AML-193 (cell line): ENCODE measurements at places on chromosomes 7 and 10.

DNA sequence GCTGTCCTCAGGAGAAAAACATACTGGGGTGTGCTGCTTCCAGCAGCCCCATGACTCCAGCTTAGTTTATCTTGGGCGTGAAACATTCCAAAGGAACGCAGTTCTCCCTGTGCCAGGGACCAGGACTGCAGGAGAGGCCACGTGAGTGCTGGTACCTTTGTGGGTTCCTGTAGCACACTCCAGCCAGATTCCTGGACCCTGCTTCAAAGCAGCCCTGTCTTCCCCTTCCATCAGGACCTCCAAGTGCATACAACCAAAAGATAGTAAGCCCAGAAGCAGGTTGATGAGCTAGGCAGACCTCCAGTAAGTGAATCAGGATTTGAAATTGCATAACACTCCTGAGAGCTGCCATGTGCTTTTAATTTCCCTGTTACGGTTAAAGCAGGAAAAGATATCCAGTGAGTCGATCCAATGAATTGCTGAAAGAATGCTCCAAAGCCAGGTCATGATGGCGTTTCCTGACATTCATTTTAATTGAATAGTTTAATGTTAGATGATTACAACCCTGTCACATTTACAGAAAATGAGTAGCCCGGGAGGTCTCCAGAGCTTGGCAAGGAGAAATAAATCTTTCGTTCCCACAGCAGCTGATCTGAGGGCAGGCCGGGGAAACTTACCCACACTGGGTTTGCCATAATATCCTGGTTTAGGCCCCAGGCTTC is 38.9 kb upstream of the CPXM2 start:
- DNase-seq: no peak

DNA sequence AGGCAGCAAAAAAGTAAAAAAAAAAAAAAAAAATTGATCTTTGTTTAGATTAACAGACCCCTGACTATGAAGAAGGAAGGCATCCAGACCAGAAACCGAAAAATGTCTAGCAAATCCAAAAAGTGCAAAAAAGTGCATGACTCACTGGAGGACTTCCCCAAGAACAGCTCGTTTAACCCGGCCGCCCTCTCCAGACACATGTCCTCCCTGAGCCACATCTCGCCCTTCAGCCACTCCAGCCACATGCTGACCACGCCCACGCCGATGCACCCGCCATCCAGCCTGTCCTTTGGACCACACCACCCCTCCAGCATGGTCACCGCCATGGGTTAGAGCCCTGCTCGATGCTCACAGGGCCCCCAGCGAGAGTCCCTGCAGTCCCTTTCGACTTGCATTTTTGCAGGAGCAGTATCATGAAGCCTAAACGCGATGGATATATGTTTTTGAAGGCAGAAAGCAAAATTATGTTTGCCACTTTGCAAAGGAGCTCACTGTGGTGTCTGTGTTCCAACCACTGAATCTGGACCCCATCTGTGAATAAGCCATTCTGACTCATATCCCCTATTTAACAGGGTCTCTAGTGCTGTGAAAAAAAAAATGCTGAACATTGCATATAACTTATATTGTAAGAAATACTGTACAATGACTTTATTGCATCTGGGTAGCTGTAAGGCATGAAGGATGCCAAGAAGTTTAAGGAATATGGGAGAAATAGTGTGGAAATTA is 19.4 kb downstream of the GATA3 start:
- no peak for DNase-seq

DNA sequence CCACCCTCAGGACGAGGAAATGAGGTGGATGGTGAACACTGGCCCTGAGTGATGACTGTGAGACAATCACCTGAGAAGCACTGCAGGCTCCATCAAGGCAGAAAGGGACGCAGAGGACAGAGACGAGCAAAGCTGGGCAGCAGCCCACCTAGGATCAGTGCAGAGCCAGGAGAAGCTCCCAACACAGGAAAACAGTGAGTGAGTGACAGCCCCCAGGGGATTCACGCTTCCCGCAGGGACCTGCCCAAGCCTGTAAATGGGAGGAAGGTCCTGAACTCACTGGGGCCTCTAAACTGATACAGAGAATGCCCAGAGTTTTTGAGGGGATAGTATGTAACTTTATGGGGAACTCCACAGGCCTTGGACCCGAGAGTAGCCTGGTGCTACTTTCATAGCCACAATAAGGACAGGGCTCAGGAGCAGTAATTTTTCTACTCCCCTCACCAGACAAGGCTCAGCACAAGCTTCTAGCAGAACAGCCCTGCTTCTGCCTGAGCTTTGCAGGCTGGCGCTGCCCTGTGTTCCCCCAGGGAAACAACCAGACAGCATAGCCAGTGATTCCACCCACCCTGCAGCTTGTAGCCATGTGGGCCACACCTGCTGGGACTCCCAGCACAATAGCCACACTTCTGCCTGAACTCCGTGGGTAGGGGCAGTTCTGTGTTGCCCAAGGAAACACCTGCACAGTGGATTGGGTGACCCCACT is 708.4 kb downstream of the POM121L12 start:
- DNase-seq: no peak

- DNase-seq: no peak
These were observed 763.2 kb downstream of the GRID1 start for GRCh38 chr10:85603151-85603940.

DNA sequence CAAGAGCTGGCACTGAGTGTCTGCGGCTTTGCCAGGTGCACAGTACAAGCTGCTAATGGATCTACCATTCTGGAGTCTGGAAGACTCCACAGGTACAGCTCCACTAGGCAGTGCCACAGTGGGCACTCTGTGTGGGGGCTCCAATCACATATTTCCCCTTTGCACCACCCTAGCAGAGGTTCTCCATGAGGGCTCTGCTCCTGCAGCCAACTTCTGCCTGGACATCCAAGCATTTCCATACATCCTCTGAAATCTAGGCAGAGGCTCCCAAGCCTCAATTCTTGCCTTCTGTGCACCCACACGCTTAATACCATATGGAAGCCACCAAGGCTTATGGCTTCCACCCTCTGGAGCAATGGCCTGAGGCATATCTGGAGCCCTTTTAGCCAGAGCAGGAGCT is 29.2 kb downstream of the IQUB start:
- no peak for DNase-seq

DNA sequence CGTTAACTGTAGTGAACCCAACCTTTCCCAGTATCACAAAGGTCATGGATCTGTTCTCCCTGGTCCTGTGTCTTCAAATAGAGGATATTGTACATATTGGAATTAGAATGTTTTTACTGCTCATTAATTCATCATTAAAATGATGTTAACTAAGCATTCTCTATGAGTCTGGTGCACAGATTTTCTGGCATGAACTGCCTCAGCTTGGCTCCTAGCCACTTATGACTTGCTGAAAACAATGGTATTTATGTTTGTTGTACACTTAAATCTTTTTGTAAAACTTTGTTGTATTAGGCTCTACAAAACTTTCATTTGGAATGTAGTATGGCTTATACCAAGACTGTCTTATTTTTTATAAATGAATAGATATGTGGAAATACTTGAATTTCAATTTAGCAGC is 329.4 kb downstream of the TFEC start:
- DNase-seq: no peak

DNA sequence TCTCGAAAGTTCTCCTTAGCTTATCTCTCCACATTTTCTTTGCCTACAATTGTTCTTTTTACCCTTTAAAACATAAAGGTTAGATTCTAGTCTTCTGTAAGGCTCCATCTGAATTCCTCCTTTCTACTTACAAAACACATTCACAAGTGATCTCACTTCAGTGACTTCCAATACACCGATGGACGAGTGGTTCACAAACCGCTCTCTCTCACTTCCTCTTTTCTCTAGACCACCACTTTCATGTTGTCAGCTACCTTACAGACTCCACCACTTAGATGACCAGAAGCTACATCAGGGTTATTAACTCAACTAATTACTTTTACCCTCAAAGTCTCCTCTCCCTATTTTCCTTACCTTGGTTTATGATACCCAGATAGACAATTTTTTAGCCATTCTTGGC is 11.8 kb downstream of the MET start:
- no peak for DNase-seq

GRCh38 chr10:88835910-88836221 is 15.8 kb downstream of the ANKRD22 start:
- no peak for DNase-seq

DNA sequence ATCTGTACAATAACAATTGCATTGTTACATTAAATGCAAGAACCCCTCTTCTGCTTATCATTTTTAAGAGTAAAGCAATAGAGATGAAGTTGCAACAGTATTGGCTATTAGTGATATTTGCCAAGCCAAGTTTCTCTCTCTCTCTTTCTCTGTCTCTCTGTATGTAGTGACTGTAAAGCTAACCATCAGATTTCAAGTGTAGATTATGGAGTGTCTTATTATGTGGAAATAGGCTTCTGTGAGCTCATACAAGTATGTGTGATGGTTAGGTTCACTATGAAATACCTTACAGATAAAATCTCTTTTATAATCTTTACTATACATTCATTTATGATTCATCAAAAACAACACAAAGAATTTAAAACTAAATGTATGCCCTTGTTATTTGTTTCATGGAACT is 28.6 kb upstream of the NRP1 start:
- DNase-seq: no peak

DNA sequence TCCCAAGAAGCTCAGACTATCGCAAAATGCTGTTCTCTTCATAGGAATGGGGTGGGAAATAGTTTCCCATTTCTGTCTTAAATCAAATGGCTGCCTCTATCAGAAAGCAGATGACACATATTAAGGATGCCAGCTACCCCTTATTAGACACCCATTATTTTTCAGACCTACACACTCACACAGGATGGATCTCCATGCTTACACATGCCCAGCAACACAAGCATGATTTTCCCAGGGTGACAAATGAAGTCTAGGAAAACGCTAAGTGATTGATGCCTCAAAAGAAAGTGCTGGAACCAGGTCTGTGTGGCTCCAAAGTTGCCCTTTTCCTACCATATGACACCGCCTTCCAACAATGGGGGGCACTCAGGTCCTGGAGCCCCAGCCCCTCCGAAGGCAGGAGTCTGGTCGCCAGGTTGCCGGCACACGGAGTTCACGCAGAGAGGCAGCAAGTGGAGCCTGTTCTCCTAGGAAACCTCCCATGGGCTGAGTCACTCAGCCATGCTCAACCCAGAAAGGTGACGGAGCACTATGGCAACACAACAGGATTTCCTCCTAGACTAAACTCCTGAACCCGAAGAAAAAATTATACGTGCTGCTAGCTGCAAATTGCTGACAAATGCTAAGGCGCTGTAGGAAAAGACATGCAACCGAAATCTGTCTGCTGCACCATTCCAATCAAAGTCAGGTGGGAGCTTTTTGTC is 19.8 kb downstream of the VOPP1 start:
- no peak for DNase-seq

GRCh38 chr10:120943542-120943941 is 92.4 kb downstream of the WDR11 start:
- DNase-seq: no peak

DNA sequence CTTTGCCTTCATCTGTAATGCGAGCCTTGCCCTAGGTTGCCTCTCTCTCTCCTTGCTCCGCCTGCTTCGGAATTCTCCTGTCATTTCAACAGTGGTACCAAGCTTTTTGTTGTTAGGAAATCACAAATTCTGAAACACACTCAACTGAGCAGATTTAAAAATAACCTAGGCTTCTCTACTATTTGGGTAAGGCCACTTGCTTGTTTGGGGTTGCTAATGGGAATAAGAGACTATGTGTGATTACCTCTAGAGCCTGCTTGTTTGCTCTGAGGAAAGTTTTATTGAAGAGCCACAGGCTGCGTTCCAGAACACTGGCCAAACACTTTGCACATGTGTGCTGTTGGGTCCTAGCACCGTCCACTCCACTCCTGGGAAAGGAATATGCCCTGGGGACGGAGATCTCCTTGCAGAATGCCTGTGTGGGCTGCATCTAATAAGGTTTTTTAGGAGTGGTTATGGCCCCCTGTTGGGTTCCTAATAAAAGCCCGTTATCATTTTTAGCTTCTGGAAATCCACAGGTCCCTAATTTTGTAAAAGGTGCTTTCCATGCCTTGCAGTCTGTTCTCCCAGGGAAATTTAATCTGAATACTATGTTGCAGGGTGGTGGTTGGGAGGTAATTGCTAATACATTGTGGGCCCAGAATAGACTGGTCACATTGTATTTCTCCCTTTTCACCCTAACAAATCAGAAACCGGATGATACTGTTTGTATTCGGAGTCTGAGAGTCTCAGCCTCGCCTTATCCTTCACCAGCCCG is 68.7 kb upstream of the KLF6 start:
- no peak for DNase-seq

DNA sequence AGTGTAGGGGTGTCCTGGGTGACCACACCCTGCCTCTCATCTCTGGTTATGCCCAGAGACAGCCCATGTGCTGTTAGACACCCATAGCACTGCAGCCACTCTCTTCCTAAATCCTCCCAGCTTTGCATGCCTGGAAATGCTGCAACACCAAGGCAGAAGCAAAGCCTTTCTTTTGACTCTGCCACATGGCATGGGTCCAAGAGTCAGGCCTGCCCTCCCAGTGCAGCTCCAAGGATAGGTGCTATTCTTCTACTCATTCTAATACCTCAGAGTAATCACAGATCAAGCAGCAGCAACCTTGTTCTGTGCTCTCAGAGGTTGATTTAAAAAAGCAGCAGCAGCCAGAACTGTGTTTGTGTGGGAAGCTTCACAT is 23.4 kb downstream of the FRMPD2 start:
- no peak for DNase-seq

- DNase-seq: no peak
These were observed 20.4 kb downstream of the PPA1 start for GRCh38 chr10:70212879-70213278.

DNA sequence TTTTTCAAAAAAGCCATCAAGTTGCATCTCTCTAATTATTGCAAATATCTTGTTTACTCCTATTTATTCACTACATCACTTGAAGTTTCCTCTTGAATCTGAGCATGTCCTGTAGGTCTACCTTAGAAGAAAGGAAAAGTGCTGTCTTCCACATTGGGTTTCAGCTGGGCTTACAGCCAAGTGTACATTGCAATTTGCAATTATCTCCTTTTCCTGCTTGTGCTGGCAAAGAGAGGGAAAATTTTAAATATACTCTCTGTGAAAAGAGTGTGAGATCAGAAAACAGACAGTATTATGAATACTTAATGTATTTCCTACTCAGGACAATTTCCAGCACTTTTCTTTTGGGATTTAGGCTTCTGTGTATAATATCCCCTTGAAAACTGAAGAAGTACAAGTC is 839.7 kb downstream of the CNTNAP2 start:
- DNase-seq: no peak

DNA sequence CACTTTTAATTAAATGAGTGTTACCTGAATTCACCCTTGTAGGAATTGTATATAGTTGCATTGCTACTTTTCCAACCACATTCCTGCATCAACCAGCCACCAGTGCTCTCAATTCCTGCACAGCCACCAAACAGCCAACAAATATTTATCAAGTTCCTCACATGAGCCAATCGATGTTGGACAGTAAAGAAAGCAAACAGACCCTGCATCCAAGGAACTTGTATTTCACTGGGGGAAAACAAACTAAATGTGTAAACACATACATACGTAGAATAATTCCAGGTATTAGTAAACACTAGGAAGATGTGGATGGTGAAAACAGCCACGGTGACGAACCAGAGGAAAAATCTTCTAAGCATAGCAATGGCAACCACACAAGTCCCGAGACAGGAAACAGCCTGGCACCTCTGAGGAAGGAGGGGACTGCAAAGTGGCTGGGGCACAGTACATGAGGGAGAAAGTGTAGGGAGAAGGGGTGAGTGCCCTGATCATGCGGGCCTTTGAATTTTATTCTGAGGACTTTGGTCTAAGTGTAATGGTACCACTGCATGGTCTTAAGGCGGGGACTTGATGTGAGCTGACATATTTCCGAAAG is 111.2 kb downstream of the XRCC2 start:
- DNase-seq: no peak

- no peak for DNase-seq
These were observed 219.7 kb upstream of the ZMIZ1 start for GRCh38 chr10:78849115-78849514.

- no peak for DNase-seq
These were observed 39.4 kb upstream of the TNRC18 start for GRCh38 chr7:5463031-5463430.
